ENCODE measurements at places on chromosomes 7 and 10.
A peak's percentile ranks its signal among the peaks of the same experiment; 100 is the strongest.

DNA sequence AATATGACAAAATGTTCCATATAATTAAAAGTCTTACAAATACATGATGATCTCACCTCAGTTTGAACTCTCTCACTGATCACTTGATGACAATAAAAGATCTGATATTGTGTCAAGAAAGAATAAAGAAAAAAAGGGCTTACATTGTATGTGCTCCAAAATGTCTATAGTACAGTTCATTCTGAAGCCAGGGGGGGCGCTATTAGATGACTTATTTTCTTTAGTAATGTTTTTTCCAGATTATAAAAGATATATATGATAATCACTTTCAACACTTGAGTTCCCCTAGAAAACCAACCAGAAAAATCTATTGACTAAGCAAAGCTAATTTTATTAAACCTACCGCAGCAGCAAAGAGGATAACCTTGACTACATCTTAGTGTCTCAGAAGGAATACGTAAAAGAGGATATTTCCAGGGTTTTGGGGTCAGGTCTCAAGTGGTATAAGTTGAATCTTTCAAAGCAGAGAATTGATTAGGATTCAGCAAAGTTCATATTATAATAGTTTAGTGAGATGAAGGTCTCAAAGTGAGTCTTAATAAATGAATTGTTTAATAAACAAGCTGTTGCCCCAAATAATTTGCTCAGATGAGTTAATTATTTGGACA, 55.8 kb downstream of the PTN start:
- DNase-seq = no peak

GRCh38 chr10:6612371-6612770, 32.3 kb upstream of the PRKCQ start:
- DNase-seq = no peak

DNA sequence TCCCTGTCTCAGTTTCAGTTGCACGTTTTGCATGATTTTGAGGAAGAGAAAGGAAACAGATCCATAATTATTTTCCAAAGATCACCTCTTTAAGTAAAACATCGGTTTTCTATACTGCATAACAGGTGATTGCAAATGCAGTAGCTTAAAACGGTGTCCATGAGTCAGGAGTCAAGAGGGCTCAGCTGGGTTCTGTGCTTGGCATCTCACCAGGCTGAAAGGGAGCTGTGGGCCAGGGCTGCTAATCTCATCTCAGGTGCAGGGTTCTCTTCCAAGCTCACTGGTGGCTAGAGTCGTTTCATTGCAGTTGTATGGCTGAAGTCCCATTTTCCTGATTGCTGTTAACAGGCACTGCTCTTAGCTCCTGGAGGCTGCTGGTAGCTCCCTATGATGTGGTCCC, 57.0 kb upstream of the PRKCQ start:
- no peak for DNase-seq

DNA sequence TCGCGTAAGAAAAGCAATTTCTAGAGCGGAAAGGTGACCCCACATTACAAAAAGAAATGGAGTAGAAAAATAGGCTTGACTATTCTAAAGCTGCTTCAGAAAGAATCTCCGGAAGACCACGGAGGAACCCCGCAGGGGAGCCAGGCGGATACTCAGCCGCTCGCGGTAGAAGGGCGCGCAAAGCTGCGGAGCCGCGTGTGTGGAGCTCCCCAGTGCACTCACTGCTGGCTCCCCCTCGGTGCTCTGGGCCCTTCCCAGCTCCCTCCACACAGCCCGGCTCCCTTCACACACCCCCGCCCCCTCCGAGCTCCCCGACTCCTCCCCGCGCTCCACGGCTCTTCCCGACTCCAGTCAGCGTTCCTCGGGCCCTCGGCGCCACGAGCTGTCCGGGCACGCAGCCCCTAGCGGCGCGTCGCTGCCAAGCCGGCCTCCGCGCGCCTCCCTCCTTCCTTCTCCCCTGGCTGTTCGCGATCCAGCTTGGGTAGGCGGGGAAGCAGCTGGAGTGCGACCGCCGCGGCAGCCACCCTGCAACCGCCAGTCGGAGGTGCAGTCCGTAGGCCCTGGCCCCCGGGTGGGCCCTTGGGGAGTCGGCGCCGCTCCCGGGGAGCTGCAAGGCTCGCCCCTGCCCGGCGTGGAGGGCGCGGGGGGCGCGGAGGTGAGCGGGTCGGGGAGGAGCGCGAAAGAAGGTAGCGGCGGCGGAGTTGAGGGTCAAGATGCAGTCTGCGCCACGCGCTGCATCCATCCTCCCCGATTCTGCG, at the start of gene STEAP2:
Gene STEAP2, plus strand, starts transcription at position 350 of the 758 bp plus-strand sequence. CDS start 13,343 bp downstream, outside the sequence.
- DNase-seq = peak; percentile 86

- no peak for DNase-seq
Observed at GRCh38 chr7:18770822-18771221, 275.3 kb downstream of the HDAC9 start.

DNA sequence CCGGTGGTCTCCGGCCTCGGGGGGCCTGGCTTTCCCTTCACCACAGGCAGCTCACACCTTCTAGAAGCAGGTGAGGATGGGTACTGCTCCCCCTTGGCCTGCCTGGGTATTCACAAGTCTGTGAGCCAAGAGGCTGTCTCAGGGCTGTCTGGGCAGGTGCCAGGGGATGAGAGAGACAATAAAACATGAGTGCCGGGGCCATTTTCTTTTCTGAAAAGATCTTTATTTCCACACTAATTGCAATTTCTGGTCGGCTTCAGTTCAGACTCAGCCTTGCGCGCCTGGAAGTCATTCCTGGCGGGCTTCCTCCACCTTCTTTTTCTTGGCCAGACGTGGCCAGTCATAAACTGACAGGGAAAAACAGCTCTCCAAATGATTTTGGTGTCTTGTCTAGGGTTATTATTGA, 171.2 kb downstream of the ARHGAP12 start:
- DNase-seq = no peak
